ENCODE measurements at places on chromosomes 13 and 19. TPM values are rescaled to one million over a fixed set of nuclear protein-coding genes. Genes with fewer than 3 reads are reported as not detected.

Gene KPTN
- total RNA-seq, result 6.9 TPM

Gene ARL11
- total RNA-seq, result not detected

Gene CATSPERD
- not detected for total RNA-seq

Gene NLRP9
- total RNA-seq, result not detected

Gene ZNF285
- total RNA-seq, result 5.0 TPM

Gene DLEU7
- not detected for total RNA-seq

Gene LILRA2
- total RNA-seq, result not detected

Gene ZNF491
- 5.8 TPM for total RNA-seq

Gene AMH
- total RNA-seq, result 0.33 TPM

Gene LGALS7B
- total RNA-seq, result not detected

Gene ZNF442
- 5.1 TPM for total RNA-seq

Gene GAPDHS
- total RNA-seq, result not detected

Gene MYCBP2
- 62.1 TPM for total RNA-seq

Gene FFAR3
- total RNA-seq, result not detected

Gene ZNF45
- 22.1 TPM for total RNA-seq

Gene ELAVL3
- total RNA-seq, result not detected

Gene TLE2
- 3.8 TPM for total RNA-seq

Gene CYP2A6
- total RNA-seq, result not detected

Gene TNFRSF19
- total RNA-seq, result 214 TPM

Gene TMPRSS9
- total RNA-seq, result under 0.01 TPM

Gene C13orf46
- total RNA-seq, result 0.26 TPM

Gene S1PR5
- total RNA-seq, result under 0.01 TPM

Gene CD37
- total RNA-seq, result not detected

Gene LPAR6
- total RNA-seq, result 7.6 TPM

Gene KATNAL1
- 19.3 TPM for total RNA-seq

Gene CYP4F8
- not detected for total RNA-seq

Gene SLC17A7
- total RNA-seq, result not detected

Gene PROZ
- not detected for total RNA-seq

Gene SRRM5
- under 0.01 TPM for total RNA-seq

Gene CDX2
- total RNA-seq, result not detected

Gene ZNF729
- not detected for total RNA-seq

Gene RELB
- 11.7 TPM for total RNA-seq

Gene PGLYRP2
- total RNA-seq, result not detected

Gene ZNF256
- 5.1 TPM for total RNA-seq

Gene APOC4
- not detected for total RNA-seq

Gene PTPRS
- 136 TPM for total RNA-seq

Gene SF3A2
- total RNA-seq, result 31.5 TPM

Gene ERICH4
- not detected for total RNA-seq

Gene ZNRF4
- not detected for total RNA-seq

Data from fibroblast of lung (primary cell).